ENCODE measurements at places on chromosomes 12 and 14.
A peak's percentile ranks its signal among the peaks of the same experiment; 100 is the strongest.

GRCh38 chr12:110367181-110367864 lies 36.2 kb downstream of the ANAPC7 start:
- DNase-seq = no peak

DNA sequence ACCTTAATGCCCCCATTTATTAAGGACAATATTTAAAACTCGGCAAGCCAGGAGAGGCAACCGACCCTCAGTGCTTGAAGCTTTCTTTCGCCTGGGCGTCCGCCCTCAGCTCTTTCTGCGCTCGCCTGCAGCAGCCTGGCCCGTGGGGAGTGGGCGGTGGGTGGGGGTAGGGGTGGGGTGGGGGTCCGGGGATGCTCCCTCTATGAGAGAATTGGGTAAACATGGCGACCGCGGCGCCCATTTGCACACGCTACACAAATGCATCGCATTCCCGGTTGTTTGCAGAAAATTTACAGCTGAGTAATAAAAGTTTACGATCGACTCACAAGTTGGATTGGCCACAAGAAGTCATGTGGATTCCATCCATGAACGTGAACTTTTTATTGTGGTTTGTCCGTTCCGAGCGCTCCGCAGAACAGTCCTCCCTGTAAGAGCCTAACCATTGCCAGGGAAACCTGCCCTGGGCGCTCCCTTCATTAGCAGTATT lies 7.7 kb downstream of the HOXC8 start:
- no peak for DNase-seq

- no peak for DNase-seq
Observed at GRCh38 chr14:69041783-69042182, 62.7 kb upstream of the ACTN1 start.

GRCh38 chr14:75283833-75284563 lies 5.4 kb downstream of the FOS start:
- no peak for DNase-seq

DNA sequence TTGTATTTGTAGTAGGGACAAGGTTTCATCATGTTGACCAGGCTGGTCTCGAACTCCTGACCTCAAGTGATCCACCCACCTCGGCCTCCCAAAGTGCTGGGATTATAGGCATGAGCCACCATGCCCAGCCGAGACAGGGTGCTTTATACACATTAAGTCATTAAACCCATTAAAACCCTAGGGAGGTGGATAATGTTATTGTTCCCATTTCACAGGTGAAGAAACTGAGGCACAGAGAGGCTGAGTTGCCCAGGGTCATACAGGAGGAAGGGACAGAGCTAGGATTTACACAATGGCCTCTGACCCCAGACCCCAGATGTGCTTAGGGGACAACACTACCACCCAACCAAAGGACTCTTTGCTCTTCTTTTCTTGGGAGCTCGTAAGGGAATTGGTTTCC lies 51.0 kb upstream of the RIN3 start:
- DNase-seq = no peak

DNA sequence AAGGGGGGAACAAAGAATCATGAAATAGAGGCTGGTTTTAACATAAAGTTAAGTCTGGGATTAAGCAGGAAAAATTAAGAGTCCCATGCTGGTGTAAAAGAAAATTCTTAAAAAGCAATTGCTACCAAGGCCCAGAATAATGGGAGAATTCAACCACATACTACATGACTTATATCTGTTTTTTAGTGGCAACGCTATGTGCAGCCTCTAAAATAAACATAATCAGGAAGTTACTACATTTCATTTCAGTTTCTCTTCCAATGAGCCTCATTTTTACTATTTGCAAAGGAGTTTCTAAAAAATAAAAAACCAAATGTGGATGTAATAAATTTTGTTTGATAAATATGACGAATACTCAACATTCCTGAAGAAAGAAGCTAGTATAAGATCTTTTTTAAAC lies 58.1 kb downstream of the CPNE8 start:
- DNase-seq = no peak

DNA sequence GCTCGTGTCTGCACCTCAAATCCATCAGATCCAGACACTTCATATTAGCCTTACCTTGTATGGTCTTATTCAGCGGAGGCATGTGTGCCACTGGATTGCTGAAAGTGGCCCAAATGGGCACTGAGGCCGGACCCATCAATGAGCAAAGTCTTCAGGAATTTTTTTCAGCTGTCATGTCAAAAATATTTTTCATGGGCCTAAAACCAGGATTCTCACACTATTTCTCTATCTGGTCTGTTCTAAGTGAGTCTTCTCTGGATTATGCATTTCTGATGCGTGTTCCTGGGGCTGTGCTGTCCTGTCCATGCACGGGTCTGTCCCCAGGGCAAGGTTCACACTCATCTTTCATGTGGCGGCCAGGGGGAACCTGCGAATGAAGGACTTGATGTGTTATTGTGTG lies 94.6 kb downstream of the KCNA5 start:
- no peak for DNase-seq

DNA sequence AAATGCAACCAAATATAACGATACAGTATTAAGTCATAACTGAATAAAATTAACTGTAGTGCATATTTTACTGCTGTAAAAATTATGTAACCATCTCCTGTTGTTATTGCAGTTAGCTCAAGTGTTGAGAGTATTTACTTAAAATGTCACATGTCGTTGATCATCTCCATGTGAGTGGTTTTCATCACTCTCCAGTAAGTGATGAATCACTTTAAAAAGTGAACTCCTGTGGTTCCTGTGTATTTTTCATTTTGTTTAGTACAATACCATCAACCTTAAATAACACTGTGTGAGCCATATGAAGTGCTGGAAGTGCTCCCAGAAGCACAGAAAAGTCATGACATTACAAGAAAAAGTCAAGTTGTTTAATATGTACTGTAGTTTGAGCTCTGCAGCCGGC lies 104.7 kb upstream of the SLCO1B1 start:
- no peak for DNase-seq

DNA sequence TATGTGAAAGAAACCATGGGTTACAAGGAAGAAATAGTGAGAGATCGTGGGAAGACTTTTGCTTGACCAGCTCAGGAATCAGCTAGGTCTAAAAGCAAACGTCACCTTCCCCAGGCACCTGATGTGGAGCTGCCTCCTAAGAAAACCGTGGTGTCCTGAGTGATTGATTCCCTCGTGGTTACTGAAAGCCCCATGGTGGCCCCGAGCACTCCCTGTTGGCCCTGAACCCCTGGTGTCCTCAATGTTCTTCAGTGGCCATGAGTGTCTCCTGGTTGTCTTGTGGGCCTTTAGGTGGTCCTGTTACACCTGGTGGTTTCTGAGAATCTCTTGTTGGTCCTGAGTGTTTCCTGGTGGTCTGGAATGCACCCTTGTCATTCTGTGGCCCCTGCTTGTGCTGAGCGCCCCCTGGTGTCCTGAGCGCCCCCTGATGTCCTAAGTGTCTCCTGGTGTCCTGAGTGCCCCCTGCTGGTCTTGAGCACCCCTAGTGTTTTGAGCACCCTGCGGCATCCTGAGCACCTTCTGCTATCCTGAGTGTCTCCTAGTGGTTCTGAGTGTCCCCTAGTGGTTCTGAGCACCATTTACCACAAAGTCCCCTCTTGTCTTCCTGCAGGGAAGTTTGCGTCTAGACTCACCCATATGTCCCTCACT lies 518.7 kb downstream of the TMEM121 start:
- DNase-seq = peak; percentile 79

DNA sequence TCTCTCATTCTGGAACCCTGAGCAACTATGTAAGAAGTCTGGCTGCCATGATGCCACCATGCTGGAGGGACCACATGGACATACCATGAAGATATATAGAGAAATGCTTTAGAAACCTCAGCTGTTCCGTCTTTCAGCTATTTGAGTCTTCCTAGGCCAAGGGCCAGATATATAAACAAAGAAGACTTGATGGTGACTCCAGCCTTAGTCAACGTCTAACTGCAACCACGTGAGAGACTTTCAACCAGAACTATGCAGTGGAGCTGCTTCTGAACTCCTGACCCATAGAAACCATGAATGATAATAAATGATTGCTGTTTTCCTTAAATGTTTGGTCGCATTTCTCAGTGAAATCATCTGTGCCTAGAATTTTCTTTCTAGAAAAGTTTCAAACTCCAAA lies 20.0 kb upstream of the KITLG start:
- DNase-seq = no peak

DNA sequence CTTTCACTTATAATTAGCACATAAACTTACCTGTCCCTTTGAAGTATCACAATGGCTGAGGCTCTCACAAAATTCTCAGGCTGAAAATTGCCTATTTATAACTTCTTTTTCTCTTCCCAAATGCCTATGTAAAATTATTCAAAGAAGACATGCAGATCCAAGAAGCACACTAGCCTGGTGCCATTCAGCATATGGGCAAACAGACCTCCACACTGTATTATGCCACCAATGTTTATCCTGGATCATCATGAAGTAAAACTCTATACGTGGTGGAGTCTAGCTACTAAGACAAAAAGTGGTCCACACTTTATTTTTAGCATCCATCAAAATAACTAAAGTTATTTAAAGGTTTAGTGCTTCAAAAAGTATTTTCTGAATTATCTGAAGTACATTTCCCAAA lies 15.8 kb downstream of the TC2N start:
- no peak for DNase-seq

DNA sequence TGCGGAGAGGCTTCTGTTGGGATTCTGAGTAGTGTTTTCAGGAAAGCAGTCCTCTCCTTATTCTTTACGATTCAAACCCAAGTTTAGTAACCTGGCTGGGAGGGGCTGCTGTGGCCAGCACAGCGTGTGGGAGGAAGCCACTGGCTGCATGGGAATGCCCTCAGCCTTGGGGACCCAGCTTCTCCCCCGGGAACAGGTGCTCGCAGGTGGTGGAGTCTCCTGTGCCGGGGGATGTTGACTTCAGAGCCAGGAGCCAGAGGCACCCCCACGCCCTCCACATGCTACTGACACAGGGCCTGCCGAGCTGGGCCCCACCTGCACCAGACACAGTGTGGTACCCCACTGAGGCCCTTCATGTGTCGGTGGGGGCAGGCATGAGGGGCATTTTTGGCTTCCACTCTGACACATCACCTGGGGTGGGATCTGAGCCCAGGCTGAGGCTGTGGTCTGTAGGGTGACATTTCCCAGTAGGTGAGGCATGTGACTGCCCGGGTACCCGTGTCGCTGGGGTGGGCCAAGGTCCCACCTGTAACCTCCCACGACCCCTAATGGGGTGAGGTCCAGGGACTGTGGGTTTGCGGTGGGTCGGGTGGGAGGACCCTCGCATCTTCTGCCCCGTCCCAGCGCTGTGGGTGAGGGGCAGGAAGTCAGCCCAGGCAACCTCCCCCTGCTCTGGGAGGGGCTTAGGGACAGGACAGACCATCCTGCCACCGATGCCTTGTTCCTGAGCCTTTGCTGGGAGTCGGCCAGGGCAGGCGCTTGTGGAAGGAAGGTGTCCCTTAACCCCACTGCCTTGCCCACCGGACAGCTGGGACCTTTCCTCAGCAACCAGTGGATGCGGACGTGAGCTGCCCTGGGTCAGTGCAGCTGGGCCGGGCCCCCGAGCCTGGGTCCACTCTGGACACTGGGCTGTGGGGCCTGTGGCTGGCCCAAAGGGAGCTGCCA lies 26.5 kb downstream of the MTA1 start:
- no peak for DNase-seq
